ENCODE measurements at places on chromosomes 16 and 17.

DNA sequence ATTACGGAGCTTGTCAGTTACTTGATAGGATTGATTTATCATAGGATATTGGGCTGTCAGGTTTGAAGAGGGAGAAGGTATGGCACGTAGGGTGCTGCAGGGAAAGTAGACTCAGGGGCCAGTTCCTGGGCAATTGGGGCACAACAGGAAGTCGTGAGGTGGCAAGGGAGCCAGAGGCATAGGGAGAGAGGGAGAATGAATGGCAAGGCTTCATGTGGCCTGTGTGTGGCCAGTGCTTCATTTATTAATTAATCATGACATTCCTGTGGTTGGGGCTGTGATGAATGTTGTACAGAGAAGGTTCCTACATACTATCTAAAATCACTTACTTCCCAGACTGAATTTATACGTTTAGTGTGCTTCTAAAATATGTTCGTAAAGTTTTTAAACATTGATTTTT is 19.3 kb downstream of the MFSD11 start:
- DNase-seq = no peak

DNA sequence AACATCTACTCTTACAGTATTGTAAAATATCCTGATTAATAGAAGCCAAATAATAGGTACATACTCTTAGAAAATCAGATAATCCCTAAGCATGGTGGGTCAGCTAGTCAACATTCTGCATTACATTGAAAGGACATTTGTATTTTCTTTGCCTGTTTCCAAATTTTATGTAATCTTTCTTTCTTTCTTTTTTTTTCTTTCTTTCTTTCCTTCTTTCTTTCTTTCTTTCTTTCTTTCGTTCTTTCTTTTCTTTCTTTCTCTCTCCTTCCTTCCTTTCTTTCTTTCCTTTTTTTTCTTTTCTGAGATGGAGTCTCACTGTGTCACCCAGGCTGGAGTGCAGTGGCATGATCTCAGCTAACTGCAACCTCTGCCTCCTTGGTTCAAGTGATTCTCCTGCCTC is 18.9 kb downstream of the ITGB3 start:
- no peak for DNase-seq

DNA sequence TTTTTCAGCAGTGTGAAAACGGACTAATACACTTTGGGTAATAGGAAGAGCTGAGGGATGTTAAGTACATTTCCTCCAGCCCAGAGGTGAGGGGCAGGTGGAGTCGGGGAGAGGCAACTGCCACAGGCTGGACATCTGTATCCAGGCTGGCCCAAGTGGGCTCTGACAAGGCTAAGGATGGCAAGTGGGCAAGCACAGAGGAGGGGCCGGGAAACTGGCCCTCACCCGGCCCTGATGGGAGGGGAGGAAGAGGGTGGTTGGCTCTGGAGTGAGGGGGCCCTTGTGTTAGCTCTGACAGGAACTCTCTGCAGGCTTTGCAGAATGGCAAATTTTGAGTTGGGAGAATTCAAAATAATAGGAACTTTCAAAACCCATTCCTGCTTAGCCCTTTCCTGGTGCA is 251.0 kb upstream of the TNRC6C start:
- no peak for DNase-seq

- no peak for DNase-seq
Observed at GRCh38 chr17:72405662-72406230, 284.9 kb downstream of the SOX9 start.

GRCh38 chr17:72512649-72513556 is 392.1 kb downstream of the SOX9 start:
- DNase-seq = no peak

GRCh38 chr16:27027971-27028370 is 38.8 kb upstream of the C16orf82 start:
- DNase-seq = no peak
